ENCODE measurements at places on chromosomes 5 and 9.

- no peak for DNase-seq
Observed at GRCh38 chr5:111562561-111562960, 50.2 kb upstream of the STARD4 start.

GRCh38 chr9:131640438-131641137, 95.3 kb downstream of the PRRT1B start:
- DNase-seq = no peak

DNA sequence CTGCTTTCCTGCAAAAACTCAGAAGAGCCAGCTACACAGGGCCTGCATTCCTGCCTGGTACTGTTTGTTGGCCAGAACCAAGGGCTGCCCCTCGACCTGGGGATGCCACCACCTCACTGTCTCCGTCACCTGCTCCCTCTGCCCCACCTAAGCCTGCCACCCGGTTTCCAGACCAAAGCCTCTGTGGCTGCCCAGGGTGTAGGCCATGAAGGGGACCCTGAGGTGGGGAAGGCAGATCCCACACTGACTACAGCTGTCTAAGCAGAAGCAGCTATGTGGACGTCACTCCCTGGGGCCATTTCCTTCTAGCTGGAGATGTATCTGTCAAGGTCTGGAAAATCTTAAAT, 35.8 kb downstream of the RASGEF1C start:
- no peak for DNase-seq

DNA sequence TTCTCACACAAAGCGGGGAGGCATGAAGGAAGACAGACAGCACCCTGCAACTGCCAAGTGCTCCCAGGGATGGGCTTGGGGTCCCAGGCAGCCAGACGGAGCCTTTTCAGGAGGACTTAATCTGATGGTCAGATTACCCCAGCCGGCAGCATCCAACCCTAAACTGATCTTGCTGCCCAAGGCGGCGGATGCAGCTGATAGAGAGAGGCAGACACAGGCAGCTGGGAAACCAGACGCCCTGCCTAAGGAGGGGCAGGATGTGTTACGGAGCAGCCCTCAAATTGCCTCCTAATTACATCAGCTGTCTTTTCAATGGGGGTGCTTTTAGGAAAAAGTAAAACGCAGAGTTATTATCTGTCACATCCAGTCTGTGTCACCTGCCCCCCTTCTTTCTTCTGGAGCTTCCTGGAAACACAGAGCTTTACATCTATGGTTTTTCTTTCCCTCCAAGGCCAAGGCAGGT, 190.9 kb upstream of the PANK3 start:
- DNase-seq = no peak

DNA sequence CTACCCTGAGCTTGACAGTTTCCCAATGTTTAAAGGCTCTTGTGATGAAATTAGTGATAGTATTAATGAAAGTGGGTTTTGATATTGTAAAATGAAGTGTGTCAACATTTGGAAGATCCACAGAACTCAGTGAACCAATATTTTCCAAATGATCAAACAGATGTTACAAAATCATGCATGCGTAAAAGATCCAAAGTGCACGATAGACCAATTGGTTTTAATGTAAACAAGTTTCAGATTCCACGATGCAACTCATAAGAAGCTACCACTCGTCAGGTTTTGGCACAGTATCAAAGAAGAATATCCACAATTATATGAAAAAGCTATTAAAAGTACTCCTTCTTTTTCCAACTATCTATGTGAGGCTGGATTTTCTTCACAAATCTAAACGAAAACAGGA, 82.3 kb downstream of the SLC38A9 start:
- DNase-seq = no peak

DNA sequence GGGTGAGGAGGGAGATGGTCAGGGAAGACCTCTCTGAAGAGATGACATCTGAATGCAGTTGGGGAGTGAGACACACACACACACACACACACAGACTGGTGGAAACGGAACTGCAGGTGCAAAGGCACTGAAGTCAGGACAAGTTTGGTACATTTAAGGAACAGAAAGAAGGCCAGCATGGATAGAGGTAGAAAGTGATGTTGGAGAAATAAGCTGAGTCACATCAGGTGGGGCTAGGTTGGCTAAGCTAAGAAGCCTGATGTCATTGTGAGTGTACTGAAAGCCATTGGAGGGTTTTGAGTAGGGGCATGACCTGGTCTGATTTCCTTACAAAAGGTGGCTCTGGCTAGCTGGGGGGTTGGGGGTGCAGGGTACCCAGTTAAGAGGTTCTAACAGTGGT, 3.1 kb downstream of the BSPRY start:
- DNase-seq = no peak

- no peak for DNase-seq
Observed at GRCh38 chr9:133582501-133583045, 26.6 kb downstream of the FAM163B start.

GRCh38 chr9:37121881-37122280, 1.5 kb downstream of the ZCCHC7 start:
- DNase-seq = no peak

DNA sequence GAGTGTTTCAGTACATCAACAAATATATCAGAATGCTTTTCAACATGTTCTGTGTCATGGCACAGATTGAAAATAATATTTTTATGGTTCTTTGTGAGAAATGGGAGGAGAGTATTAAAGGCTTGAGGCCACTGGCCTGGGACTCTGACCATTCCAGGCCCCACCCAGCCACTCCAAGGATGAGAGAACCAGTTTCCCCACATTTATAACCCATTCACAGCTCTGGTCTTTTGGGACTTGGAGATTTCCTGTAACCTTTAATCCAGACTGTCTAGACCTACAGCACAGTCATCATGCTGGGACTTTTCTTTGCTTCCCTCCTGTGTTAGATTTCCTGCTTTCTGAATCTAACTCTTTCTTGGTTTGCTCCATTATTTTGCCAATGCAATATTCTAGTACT, 389.6 kb downstream of the KIAA0825 start:
- DNase-seq = no peak

GRCh38 chr9:88531920-88532698, 2.9 kb upstream of the NXNL2 start:
- DNase-seq = no peak

DNA sequence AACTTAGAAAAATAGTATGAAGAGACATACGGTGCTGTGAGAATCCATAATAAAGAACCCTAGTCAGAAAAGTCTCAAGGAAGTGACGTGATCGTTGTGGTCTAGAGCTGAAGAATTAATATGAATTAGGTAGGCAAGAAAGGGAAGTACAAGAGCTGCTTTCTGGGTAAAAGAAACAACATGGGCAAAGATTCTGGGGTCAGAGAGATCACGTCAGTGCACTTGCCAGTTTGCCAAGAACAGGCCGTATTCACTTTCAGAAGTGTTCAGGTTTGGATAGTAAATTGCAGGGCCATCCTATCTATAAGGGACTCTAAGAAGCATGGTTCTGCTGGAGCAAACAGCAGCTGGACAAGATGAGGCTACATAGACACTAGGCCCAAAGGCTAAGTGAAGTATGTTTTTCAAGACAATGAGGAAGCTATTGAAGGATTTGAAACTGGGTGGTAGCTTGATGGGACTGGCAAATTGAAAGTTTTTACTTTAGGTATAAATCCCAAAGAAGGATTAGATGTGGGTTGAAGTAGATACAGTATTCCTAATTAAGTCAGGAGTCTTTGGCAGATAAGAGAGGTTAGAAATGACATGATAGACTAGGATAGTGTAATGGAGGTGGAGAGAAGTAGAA, 4.8 kb upstream of the CHD1 start:
- DNase-seq = no peak

- DNase-seq = no peak
Observed at GRCh38 chr5:168822745-168823281, 243.6 kb upstream of the PANK3 start.

- DNase-seq = no peak
Observed at GRCh38 chr5:99590806-99591205, 662.0 kb upstream of the CHD1 start.

GRCh38 chr9:3507395-3508077, 18.3 kb downstream of the RFX3 start:
- no peak for DNase-seq

DNA sequence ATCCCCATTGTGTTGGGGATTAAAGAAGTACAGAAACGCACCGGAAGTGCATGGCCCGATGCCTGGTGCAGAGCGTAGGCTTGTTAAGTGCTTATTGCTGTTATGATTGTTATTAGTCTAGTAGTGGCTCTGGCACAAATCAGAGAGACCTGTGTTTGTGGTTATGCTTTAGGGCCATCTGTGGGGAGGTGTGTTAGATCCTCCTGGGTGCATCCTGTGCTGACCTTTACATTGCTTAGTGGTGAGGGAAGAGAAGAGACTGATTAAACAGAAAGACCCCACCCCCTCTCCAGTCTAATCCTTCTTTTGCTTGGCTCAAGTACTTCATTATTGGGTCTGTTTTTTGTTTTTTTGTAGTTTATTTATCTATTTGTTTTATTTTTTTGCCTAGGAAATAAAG, 112.7 kb upstream of the SPRY4 start:
- no peak for DNase-seq

DNA sequence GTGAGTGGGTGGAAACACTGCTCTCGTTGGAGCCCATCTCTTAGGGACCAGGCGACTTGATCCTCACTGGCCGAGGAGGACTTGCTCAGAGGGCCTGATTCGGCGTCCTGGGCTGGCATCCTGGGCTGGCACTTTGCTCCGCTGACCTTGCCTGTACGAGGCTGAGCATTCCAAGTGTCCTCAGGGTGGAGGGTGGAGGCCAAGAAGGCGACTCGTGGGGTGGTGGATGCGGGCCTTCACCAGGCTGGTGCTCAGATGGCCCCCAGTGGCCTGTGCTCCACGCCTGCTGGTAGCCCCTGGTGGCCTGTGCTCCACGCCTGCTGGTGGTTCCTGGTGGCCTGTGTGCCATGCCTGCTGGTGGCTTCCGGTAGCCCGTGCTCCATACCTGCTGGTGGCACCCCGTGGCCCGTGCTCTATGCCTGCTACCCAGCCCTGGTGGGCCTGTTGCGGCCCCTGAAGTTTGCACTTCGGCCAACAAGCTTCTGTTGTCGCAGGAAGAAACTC, 42.9 kb downstream of the PHF2 start:
- DNase-seq = no peak

DNA sequence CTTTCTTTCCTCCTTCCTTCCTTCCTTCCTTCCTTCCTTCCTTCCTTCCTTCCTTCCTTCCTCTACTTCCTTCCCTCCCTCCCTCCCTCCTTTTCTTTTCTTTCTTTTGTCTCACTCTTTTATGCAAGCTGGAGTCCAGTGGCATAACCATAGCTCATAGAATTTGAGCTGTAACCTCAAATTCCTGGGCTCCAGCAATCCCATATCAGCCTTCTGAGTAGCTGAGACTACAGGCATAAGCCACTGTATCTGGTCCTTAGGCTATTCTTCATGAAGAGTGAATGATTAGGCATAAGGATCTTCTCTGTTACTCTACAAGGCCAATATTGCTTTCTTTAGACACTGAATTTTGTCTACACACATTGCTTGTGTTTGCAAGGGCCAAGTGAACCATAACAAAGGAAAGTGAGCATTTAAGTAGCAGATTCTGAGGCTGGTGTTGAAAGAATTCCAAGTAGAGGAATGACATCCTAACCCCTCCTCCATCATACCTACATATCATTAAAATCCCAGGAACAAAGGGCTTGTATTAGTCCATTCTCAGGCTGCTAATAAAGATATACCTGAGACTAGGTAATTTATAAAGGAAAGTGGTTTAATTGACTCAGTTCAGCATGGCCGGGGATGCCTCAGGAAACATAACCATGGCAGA, 293.2 kb downstream of the HCN1 start:
- DNase-seq = no peak

DNA sequence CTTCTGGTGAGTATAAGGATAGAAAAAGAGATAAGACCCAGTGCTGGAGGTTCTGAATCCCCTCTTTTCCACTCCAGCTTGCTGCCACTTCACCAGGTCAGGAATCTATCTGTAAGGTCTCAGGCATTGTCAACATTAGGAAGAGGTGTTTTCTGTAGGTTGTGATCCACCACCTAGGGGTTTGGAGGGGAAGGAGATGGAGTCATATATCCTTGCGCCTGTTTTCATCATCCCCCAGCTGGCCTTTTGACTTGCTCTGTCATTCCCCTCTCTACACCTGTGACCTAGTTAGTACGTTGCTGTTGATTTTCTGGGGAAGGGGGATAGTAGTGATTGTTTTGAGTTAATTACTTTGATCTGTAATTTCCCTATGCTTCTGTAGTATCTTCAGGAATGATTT, 20.5 kb downstream of the SPINK5 start:
- DNase-seq = no peak

- no peak for DNase-seq
Observed at GRCh38 chr9:117412841-117413240, 2.0 kb downstream of the ASTN2 start.

DNA sequence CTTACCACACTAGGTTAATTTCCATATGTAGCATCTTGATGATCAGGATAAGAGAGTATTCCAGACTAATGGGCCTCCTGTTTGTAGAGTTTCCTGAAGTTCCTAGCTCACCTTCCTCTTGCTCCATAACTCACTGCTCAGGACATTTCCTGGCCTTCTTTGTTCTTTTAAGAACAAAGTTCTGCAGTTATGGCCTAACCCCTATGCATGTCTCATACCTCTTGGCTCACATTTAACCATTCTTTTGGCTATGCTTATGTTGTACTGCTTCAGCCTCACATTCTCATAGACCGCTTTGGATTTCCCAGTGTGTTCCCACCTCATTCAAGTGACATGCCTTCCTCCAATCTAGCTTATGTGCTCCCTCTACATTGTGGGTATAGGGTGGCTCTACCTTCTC, 40.5 kb upstream of the HMGCS1 start:
- DNase-seq = no peak

DNA sequence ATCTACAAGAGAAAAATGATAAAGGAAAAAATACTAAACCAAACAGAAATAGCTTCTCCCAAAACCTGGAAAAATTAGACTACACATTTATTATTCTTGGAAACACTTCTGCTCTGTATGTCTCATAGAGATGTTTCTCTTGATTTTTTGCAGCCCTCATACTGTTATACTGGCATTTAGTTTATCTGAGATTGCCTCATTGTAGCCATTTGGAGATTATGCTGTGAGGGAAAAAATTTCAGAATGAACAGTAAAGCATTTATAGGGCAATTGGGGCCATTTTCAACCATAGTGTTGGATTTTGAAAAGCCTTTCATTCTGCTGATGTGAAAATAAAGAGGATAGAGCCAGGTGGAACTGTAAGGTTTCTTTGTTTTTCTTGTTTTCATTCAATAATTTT, 441.8 kb upstream of the RIOK2 start:
- DNase-seq = no peak

- DNase-seq = no peak
Observed at GRCh38 chr9:36037549-36038122, 923 bp downstream of the RECK start.

GRCh38 chr5:142925795-142926194, 155.6 kb downstream of the ARHGAP26 start:
- DNase-seq = no peak

- DNase-seq = no peak
Observed at GRCh38 chr5:6427694-6428093, 21.0 kb upstream of the UBE2QL1 start.

GRCh38 chr5:149576021-149576420, 5.3 kb upstream of the ARHGEF37 start:
- no peak for DNase-seq

- DNase-seq = no peak
Observed at GRCh38 chr9:97711223-97711626, 14.1 kb upstream of the XPA start.

Measured in natural killer cell treated with Interleukin-12 subunit alpha and Interleukin-12 subunit beta and Interleukin-15 and Interleukin-18, amount 100 ng/mL, for 72 hours (primary cell).